ENCODE measurements at places on chromosomes 7 and 10.

- no peak for DNase-seq
These were observed 63.2 kb upstream of the FGFR2 start for GRCh38 chr10:121661451-121661851.

- peak; percentile 10 for DNase-seq
These were observed at the start of gene DKK1 for GRCh38 chr10:52313933-52314821. Gene DKK1, plus strand, starts transcription at chr10:52314281. Its CDS starts 154 bp downstream, at chr10:52314435.

DNA sequence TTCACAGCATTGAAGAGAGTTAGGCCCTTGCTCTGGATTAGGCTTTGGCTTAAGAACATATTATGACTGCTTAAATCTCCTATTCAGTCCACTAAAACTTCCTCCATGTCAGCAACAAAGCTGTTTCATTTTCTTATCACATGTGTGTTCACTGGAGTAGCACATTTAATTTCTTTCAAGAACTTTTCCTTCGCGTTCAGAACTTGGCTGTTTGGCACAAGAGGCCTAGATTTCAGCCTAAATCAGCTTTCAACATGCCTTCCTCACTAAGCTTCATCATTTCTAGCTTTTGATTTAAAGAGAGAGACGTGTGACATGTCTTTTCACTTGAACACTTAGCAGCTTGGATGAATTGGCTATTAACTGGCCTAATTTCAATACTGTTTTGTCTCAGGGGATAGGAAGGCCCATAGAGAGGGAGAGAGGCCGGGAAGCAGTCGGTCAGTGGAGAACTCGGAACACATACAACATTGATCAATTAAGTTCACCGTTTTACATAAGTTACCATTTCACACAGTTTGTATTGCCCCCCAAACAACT is 885.2 kb upstream of the AUTS2 start:
- no peak for DNase-seq

GRCh38 chr7:34991938-34992840 is 45.1 kb downstream of the DPY19L1 start:
- peak; percentile 65 for DNase-seq

DNA sequence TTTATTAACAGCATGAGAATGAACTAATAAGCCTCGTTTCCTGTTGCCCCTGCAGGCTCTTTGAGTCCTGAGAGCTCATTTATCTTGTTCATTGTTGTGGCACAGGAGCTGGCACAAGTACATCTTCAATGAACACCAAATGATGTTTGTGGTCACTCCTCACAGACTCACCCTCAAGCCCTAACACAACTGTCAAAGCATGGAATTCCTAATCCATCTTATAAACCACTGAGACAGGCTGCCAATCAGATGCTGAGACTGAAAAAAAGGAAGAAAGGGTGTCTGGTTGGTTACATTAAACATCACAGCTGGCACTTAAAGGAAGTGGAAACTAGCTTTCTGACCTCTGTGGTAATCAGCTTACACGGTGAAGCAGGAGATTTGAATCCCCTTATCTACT is 7.7 kb upstream of the CCDC172 start:
- no peak for DNase-seq

- no peak for DNase-seq
These were observed 25.5 kb upstream of the CAPZA2 start for GRCh38 chr7:116836911-116837310.

GRCh38 chr10:125164421-125164820 is 4.1 kb upstream of the CTBP2 start:
- DNase-seq = no peak

- no peak for DNase-seq
These were observed 21.6 kb downstream of the RBM28 start for GRCh38 chr7:128322040-128322643.

- no peak for DNase-seq
These were observed 87.7 kb upstream of the CYP26C1 start for GRCh38 chr10:92972886-92973285.

DNA sequence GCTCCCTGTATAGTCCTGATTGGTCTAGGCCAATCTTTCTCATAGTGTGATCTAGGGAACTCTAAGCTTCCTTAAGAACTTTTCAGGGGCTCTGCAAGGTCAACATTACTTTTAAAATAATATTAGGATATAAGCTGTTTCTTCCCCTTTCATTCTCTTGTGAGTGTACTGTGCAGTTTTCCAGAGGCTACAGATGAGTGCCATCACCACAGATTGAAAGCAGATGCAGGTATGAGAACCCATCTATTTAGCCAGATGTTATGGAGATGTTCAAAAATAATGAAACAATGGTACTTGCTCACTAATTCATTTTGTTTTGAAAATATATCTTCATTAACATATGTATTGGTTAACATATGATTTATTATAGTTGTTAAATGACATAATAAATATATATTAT is 169.2 kb upstream of the SEMA3A start:
- DNase-seq = no peak

- no peak for DNase-seq
These were observed 108.0 kb upstream of the KMT2C start for GRCh38 chr7:152543799-152544198.

GRCh38 chr7:38163671-38164070 is 14.4 kb upstream of the STARD3NL start:
- no peak for DNase-seq

DNA sequence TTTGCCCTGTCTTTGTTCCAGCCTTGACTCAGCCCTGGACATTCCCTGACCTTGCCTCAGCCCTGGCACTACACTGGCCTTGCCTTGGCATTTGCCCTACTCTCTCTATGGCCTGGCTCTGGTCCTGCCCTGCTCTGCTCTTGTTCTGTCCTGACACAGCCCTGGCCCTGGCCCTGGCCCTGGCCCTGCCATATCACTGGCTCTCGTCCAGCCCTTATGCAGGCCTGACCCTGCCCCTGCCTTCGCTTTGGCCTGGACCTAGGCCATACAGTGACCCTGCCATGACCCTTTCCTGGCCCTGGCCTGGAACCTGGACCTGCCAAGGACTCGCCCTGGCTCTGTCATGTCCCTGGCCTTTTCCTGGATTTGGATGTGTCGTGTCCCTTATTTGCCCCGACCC is 646.0 kb downstream of the ZNF37A start:
- no peak for DNase-seq

- DNase-seq = no peak
These were observed 15.0 kb downstream of the NOD1 start for GRCh38 chr7:30463405-30464145.

- no peak for DNase-seq
These were observed 2.9 kb downstream of the LAT2 start for GRCh38 chr7:74212661-74213060.

- DNase-seq = no peak
These were observed 43.3 kb downstream of the LYZL1 start for GRCh38 chr10:29332061-29332760.

- DNase-seq = no peak
These were observed 26.1 kb upstream of the FAM221A start for GRCh38 chr7:23653942-23654341.

- DNase-seq = no peak
These were observed 494.8 kb downstream of the PARD3 start for GRCh38 chr10:34320265-34320664.

DNA sequence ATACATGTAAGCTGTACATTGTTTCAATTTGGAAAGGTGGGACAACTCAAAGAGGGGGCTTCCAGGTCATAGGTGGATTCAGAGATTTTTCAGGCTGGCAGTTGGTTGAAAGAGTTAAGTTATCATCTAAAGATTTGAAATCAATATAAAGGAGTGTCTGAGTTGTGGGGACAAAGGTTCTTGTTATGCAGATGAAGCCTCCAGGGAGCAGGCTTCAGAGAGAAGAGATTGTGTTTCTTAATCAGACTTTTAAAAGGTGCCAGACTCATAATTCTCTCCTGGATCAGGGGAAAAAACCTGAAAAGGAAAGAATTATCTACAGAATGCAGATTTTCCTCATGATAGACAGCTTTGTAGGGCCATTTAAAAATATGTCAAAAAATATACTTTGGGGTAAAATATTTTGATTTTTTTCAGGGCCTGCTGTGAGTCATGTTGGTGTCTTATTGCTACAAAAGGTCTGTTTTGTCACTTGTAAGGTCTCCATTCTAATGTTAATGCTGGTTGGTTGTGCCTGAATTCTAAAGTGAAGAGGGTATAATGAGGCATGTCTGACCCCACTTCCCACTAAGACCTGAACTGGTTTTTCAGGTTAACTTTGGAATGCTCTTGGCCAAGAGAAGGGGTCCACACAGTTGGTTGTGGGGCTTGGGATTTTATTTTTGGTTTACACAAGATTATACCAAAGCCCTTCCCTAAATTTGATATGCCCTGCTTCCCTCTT is 52.7 kb upstream of the PRSS1 start:
- no peak for DNase-seq

DNA sequence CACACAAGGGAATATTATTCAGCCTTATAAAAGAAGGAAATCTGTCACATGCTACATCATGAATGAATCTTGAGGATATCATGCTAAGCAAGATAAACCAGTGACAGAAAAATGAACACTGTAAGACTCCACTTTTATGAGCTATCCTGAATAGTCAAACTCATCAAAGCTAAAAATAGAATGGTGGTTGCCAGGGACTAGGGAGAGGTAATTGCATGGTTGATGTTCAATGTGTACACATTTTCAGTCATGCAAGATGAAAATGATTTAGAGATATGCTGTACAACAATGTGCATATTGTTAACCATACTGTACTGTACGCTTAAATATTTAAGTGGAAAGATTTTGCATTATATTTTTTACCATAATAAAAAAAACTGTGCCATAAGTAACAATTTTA is 1349.1 kb downstream of the XPNPEP1 start:
- DNase-seq = no peak

DNA sequence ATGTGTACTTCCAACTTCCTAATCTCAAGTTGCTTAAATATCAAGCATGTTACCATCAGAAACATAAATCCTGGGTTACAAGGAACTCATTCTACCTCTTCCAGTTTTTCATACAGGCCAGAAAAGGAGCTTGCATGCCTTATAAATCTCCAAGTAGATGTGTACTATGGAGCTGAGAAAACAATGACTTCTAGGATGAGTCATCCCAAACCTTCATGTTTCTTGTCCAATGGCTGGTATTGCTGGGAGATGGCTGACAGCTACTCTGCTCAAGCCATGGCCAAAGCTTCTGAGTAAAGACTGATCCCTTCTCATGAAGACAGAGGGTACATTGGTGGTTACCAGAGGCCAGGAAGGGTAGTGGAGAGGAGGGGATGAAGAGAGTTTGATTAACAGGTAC is 8.6 kb downstream of the RAPGEF5 start:
- DNase-seq = no peak

DNA sequence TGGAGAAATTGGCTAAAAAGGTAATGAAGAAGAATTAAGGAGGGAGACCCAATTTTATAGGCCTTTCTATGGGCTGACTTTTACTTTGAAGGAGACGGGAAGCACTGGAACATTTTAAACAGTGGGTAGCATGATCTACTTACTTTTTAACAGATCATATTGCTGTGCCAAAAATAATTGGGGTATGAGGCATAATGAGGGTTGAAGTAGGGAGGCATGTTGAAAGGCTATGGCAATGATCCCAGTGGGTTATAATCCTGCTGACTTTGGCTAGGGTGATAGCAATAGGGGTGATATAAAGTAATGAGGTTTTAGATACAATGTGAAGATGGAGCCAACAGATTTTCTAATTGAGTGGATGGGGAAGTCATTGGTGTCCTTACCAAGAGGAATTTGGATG is 73.2 kb downstream of the GPR37 start:
- no peak for DNase-seq

All from stimulated activated CD4-positive, alpha-beta T cell treated with anti-CD3 and anti-CD28 coated beads, Interleukin-4, amount 100 ng/mL, for 24 hours (primary cell).